ENCODE measurements at places on chromosomes 12 and 14.

- no peak for DNase-seq
Observed at GRCh38 chr14:91300283-91300895, 55.9 kb upstream of the GPR68 start.

- no peak for DNase-seq
Observed at GRCh38 chr12:78483767-78484315, 380.7 kb upstream of the SYT1 start.

DNA sequence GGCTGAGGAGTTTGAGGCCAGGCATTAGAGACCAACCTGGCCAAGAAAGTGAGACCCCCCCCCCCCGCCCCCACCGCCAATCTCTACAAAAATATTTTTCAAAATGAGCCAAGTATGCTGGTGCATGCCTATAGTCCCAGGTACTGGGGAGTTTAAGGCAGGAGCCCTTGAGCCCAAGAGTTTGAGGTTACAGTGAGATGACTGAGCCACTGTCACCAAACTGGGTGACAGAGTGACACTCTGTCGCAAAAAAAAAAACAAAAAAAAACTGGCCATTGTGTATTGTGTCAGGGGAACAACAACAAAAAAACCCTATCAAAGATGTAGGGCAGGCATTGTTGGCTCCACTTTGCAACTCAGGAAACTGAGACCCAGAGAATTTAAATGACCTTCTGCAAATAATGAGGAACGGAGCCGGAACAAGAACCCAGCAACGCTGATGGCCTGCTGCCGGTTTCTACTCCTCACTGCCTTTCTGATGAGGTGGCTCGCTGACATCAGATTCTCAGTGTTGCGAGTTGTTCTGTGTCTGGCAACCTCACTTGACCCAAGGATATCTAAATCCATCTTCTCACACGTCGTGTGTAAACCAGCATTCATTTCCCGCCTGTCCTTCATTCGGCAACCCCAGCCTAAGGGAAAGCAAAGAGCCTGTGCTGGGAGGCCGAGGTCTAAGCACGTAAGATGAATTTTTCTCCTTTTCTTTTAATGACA is 195.2 kb upstream of the CRY1 start:
- no peak for DNase-seq

- DNase-seq: no peak
Observed at GRCh38 chr12:46553266-46553665, 180.7 kb upstream of the SLC38A2 start.

DNA sequence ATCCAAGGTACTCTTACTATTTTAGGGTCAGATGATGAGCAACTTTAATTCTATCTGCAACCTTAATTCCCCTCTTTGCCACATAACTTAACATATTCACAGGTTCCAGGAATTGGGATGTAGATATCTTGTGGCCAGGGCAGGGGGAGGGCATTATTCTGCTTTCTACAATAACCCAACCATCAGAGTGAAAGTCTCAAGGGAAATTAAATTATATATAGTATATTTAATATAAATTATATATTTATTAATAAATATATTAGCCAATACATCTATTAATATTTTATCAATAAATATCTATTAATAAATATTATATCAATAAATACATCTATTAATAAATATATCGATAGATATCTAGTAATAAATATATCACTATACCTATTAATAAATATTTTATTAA is 11.7 kb upstream of the RAB21 start:
- DNase-seq: no peak

DNA sequence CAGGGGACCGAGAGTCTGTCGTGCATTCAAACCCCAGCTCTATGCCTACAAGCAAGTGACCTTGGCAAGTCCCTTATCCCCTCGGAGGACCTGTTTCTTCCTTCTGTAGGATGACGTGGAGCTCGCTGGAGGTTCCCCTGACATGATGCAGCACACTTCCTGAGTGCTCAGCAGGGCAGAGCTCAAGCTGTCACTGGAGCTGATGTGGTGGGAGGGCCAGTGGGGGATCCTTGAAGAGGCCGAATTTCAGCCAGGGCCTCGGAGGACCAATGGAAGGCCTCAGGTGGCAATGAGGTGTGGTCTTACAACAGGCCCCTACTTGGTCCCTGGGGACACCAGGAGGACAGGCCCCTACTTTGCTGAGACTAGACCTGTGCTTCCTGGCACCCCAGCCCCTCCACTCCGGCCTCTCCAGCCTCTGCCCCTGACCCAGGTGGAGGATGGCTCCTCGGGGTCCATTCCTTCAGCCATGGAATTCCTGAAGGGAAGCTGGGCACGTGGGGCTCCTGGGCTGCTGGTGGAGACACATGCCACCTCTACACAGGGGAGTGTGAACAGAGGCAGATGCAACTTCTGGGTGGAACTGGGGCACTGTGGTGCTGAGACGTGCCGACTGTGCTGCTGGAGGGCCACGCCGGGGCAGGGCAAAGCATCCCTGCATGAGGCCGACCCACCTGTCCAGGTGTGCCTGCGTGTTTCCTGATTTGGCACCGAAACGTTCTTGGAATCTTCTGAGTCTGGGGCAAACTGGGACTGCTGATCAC is 18.7 kb upstream of the KIF26A start:
- peak; percentile 60 for DNase-seq

DNA sequence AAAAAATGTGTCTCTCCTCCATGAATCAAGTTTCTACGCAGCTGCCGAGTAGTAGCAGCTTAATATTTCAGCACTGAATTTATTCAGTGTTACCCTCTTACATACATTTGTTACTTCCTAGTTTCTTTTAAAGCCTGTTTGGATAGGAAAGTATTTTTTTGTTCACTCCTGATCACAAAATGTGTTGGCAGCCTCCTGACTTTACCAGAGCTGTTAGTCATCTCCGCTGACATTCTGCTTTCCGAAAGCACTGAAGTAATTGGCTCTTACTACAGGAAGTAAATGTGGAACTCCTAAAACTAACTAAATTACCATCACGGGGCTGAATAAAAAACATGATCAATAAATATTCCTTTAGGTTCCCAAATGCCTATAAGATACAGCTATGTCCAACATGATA is 225.5 kb downstream of the EPS8 start:
- no peak for DNase-seq

Data from upper lobe of left lung (tissue), 6 donors.